BE2C (cell line): ENCODE measurements at places on chromosomes 2 and 18.

DNA sequence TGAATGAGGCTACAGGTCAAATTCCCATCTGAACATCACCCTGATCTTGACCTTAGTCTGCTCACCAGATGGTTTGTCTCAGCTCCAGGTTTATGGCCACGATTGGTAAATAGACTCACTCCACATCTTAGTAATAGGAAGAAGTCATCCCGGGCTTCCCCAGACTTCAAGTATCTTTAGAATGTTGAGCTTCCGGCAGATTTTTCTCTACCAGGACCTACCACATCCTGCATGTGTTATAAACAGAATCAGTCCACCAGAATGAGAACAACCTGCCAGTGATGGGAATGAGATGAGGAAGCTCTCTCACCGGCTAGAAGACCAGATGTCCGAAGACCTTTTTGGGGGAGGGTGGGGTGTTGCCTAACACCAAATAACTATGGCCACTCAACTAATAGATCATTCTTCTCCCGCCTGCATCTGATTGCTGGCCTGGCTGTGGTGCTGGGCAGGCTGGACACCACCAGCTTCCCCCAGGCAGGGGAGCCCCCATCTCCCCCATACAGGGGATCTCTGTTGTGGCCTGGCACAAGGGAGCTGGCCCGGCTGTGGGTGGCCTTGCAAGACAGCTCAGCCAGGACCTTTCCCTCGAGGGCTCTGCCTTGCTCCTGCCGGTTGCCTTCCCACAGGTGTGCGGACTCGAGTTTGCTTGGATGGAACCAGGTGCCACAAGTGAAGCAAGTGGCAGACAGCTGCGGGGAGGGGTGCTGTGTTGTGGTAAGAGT is 88.5 kb downstream of the SH3RF3 start:
- DNase-seq: no peak

DNA sequence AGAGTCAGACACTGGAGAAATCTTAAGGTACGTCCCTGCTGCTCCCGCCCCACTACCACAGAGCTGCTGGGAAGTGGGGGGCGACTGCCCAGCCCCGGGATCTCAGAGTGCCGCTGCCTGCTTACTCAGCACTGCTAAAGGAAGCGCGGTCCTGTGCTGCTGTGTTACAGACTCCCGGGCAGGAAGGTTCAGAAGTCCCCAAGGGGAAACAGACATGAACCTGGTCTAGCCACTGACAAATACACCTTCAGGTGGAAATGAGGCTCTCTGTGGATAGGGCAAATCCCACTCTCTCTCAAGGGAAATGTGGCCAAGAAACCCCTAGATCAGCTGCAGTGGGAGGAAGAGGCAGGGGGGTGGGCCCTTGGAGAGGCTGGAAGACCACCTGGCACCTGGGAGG is 13.7 kb downstream of the MTERF4 start:
- DNase-seq: no peak

- peak; percentile 72 for DNase-seq
These were observed 886 bp downstream of the PRKCE start for GRCh38 chr2:45652090-45653031.

DNA sequence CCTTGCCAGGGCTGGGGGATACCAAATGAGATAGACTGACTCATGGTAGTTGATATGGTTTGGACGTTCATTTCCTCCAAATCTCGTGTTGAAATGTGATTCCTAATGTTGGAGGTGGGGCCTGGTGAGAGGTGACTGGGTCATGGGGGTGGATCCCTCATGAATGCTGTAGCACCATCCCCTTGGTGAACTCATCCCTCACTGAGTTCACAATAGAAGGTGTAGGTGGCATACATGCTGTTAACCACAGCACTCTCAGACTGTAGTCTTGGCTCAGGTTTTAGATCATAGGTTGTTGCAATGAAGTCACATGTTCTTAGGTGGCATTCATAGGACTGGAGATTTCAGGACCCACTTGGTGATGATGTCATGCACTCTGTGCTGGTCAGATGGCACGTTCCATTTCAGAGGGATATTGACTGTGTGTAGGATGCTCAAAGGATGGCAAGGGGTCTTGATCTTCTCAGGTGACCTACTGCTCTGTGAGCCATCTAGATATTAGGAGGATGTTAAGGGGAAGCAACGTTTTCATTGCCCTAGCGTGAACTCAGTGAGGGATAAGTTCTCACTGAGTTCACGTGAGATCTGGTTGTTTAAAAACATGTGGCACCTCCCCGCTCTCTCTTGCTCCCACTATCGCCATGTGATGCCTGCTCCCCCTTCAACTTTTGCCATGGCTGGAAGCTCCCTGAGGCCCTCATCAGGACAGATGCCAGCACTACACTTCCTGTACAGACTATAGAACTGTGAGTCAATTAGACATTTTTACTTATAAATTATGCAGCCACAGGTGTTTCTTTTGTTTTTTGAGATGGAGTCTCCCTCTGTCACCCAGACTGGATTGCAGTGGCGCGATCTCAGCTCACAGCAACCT is 73.8 kb upstream of the ACAA2 start:
- DNase-seq: no peak

DNA sequence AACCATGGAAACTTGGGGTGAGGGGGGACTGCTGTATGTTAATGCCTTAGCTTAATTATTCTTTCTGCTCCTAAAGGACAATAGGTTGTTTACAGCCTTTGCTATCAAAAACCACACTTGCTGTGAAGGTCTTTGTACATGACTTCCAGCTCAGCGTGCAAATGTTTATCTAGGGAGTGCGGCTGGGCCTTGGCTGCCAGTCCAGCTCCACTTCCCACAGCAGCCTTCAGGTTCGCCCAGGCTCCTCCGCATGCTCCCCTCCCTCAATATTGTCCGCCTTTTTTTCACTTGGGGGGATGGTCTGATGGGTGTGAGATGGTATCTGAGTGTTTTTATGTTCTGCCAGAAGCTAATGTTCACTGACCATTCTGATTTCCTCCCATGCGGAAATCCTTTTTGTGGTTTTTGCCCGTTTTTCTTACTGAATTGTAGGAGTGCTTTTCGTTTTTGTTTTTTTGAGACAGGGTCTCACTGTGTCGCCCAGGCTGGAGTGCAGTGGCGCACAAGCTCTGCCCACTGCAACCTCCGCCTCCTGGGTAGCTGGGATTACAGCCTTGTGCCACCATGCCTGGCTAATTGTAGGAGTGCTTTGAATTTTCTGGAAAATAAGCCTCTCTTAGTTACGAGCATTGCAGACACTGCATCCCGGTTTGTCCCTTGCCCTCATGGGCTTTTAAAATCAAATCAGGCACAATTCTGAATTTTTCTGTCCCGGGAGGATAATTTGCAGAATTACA is 28.8 kb downstream of the SH3BP4 start:
- no peak for DNase-seq

DNA sequence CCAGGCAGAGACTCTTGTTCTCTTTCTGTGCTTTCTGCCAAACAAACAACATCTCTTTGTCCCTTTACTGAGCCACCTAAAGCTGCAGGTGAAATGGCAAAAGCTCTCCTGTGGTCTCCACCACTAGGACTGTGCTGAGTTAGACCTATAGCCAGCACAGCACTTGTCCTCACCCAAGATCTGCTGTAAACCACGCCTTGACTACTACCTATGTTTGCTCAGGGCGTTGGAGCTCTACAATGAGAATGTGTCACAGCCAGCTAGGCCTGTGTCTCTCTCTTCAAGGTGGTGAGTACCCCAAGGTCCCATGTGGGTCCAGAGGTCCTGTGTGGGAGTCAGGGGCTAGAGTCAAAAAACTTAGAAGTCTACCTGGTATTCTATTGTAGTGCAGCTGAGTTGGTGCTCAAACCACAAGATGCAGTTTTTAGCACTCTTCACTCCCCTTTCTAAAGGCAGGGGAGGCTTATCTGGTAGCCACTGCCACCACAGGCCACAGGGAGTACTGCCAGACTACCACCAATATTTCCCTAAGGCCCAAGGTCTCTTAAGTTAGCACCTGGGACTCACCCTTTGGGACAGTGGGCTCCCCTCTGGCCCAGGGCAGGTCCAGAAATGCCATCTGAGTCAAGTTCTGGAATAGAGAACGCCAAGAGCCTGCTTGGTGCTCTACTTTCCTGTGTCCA is 96.8 kb upstream of the RPRM start:
- DNase-seq: no peak

GRCh38 chr2:233107011-233107410 is 46.9 kb downstream of the INPP5D start:
- DNase-seq: no peak
